ENCODE measurements at places on chromosomes 2 and 18.
A peak's percentile ranks its signal among the peaks of the same experiment; 100 is the strongest.

- DNase-seq: no peak
Measured at GRCh38 chr2:44168681-44169154, at the start of gene PPM1B. TSS of gene PPM1B (plus strand) at chr2:44168875. CDS start at chr2:44201200, 32,325 bp downstream.

DNA sequence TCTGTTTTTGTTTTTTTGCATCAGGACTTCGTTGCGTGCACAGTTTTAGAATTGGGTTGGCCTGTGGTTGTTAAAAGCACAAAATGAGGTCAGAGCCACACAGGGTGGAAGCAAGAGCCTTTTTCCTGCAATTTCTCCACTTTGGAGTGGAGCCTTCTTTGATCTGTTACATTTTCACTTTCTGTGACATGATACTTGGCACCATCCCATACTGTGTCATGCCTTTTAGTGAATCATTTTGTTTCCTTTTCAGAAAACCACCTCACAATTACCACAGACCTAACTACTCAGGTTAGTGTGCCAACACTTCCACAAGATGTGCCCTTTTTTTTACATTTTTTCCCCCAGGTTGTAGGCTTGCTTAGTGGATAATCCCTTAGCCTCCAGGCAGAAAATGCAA lies 32.5 kb downstream of the MERTK start:
- DNase-seq: peak; percentile 37

DNA sequence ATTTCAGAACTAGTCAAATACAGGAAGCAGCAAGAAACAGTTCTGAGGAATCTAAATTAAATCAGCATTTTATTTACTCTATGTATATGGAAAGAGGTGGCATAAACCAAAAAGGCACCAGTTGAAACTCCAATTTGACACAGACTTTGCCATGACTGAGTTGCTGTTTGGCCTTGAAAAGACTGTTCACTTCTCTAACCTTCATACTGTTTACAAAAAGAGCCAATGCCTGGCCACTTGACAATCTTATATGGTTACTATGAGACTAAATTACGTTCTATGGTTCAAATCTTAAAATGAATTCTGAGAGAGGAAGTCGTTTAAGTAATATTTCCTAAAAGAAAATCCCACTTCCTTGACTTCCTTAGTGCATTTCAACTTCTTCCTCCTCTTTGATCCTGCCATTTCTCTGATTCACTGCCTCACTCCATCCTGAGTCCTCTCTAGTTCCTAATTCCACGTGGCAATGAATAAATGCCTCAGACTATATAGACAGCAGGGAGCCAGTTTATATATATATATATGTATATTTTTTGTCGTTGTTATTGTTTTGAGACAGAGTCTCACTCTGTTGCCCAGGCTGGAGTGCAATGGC lies 13.2 kb downstream of the CEP76 start:
- DNase-seq: no peak

DNA sequence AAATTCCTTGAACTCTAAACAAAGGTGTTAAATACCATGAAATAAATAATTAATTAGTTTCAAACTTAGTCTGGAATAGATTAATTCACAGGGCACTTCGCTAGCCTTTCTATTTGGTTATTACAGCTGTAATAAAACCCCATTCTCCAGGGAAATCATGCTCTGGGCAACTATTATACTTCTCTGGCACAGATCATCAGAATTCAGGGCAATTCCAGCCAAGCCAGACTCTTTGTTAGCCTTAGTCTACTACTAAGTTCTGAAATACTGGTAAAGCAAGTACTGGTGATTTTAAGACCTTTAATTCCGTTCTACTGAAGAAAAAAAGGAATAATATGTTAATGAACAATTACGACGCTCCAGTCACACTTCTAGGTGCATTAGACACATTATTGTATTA lies 123.4 kb upstream of the PDE1A start:
- DNase-seq: no peak

DNA sequence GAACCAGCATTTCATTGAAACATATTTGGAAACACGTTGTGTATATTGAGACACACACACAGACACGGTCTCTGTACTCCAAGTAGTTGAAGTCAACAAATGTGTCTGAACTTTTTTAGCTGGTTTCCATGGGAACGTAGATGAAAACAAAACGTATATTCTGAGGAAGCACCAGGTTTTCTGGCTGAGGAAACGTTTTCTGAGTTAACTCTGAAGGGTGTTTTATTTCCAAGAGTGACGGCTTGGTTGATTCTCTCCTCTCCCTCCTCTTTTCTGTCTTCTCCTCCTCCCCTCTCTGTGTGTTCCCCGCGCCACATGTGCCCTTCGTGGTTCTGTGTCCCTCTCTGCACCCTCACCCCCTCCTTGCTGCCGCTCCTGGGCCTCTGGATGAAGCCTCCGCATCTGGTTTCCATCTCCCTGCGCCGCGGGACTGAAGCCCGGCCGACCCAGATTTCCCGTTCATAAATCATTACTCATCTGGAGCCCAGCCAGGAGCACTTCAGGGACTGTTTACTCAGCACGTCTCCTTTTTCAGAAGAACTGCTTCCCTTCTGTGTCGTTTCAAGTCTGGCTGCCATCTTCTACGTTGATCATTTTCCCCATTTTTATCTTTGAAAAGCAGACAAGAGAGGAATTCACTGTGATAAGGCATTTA lies 122.7 kb downstream of the COL6A3 start:
- peak; percentile 99 for DNase-seq

DNA sequence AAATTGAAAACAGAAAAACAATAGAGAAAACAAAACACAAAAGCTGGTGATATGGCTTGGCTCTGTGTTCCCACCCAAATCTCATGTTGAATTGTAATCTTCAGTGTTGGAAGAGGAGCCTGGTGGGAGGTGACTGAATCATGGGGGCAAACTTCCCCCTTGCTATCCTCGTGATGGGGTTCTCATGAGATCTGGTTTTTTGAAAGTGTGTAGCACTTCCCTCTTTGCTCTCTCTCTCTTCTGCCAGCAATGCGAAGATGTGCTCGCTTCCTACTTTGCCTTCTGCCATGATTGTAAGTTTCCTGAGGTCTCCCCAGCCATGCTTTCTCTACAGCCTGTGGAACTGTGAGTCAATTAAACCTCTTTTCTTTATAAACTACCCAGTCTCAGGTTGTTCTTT lies 112.3 kb upstream of the UXS1 start:
- DNase-seq: no peak

- DNase-seq: no peak
Measured at GRCh38 chr2:191927991-191928390, 81.1 kb upstream of the CAVIN2 start.

- no peak for DNase-seq
Measured at GRCh38 chr18:75351409-75351808, 76.1 kb downstream of the SMIM21 start.

DNA sequence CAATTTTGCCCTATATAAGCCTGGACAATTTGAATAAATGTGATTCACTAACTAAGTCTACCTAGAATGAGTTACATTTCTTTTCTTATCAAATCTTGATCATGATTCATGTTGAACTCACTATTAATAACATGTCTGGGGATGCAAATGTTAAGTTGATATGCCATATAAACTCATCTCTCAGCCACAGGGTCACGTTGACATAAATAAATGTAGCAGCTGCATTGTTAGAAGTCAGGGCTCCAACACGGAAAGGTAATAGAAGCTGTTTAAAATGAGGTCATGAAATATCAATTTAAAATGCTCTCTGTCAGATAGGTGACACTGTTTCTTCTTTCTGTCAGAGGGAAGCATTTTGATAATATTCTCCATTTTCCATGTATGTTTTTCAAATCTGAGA lies 521.9 kb downstream of the CCDC85A start:
- no peak for DNase-seq

- DNase-seq: no peak
Measured at GRCh38 chr18:78914249-78914935, 65.2 kb upstream of the SALL3 start.

- peak; percentile 59 for DNase-seq
Measured at GRCh38 chr2:235027558-235028214, 75.9 kb downstream of the SH3BP4 start.

DNA sequence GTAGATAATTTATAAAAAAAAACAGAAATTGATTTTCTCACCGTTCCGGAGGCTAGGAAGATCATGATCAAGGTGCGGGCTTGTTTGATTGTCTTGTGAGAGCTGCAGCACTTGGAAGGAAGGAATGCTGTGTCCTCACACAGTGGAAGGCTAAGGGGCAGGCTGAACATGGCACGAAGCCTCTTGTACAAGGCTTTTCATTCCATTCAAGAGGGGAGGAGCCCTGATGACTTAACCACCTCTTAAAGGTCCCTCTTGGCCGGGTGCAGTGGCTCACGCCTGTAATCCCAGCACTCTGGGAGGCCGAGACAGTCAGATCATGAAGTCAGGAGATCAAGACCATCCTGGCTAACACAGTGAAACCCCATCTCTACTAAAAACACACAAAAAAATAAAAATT lies 39.2 kb downstream of the PID1 start:
- DNase-seq: no peak

GRCh38 chr2:21431078-21431477 lies 307.3 kb downstream of the TDRD15 start:
- no peak for DNase-seq

GRCh38 chr2:32008805-32009515 lies 1.8 kb downstream of the MEMO1 start:
- peak; percentile 33 for DNase-seq

GRCh38 chr2:173037245-173038120 lies 38.2 kb upstream of the MAP3K20 start:
- DNase-seq: peak; percentile 84

DNA sequence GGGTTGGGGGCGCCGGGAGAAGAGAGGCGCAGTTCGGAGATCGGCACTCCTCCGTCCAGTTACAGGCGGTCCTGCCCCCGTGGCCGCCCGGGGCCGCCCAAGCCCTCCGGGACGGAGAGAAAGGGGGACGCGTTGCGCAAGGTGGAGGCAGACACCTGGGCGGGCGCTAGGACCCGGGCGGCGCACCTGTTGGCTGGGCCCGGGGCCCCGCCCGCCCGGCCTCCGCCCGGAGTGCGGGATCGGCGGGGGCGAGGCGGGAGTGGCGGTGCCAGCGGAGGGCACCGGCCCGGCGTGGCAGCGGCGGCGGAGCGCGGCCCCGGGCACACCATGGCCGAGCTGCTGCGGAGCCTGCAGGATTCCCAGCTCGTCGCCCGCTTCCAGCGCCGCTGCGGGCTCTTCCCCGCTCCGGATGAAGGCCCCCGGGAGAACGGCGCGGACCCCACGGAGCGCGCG lies at the start of gene SGPP2:
Gene SGPP2 (plus strand): TSS at position 268 of the 453 bp plus-strand sequence. CDS start 60 bp downstream, at position 328.
- no peak for DNase-seq

- DNase-seq: no peak
Measured at GRCh38 chr2:104857262-104858005, 3.5 kb downstream of the POU3F3 start.

DNA sequence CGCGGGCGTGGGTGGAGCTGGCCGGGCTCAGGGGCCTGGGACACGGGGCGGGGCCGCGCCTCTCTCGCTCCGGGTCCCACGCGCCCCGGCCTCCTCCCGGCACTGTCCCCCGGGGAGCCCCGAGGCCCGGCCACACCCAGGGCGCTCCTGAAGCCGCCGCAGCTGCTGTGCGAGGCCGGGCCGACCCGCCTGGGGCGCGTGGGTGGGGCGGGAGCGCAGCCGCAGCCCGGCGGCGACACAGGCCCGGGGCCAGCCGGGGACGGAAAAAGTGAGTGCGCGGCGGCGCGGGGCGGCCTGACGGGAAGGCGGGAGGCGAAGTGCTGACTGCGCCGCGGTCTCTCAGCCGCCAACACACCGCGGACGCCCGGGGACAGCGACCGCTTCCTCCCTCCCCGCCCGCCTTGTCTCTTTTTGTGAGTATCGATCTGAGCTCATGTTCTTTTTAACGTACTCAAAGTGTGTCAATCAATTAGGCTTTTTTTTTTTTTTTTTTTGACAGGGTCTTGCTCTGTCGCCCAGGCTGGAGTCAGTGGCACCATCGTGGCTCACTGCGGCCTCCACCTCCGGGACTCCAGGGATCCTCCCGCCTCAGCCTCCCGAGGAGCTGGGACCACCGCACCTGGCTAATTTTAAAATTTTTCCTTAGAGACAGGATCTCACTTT lies 14.5 kb downstream of the PDCD1 start:
- peak; percentile 73 for DNase-seq

DNA sequence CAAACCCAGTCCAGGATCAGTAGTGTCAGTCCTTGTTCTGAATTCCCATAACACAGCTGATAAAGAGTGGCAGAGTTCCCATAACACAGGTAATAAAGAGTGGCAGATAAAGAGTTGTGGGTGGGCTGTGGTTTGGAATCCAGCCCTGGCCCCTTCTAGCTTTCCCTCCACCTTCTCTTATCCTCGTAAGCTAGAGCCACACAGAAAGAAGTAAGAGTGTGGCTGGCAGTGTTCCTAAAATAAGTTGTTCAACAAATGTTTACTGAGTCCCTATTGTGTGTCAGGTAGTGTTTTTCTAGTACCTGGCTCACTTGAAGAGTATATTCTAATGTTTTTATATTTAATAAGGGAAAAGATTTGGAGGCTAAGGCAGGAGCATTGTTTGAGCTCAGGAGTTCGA lies 65.0 kb upstream of the BCL2L11 start:
- DNase-seq: no peak

DNA sequence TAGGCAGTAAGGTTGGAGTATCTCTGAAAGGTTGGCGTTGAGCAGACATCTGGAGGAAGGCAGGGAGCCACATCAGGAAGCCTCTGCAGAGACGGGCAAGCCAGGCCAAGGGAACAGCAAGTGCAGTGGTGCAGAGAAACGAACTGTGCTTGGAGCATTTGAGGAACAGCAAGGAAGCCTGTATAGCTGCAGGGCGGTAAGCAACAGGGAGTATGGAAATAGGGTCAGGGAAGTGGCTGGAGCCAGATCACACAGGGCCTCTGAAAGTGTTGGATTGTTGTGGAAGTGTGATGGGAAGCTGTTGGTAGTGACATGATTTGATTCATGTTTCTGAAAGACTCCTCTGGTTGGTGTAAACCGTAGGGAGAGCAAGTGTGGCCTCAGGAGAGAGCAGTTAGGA lies 13.4 kb upstream of the TMEM237 start:
- no peak for DNase-seq

GRCh38 chr2:7508296-7508943 lies 591.2 kb downstream of the RNF144A start:
- no peak for DNase-seq

- peak; percentile 4 for DNase-seq
Measured at GRCh38 chr2:65834771-65835475, 402.5 kb upstream of the SPRED2 start.

DNA sequence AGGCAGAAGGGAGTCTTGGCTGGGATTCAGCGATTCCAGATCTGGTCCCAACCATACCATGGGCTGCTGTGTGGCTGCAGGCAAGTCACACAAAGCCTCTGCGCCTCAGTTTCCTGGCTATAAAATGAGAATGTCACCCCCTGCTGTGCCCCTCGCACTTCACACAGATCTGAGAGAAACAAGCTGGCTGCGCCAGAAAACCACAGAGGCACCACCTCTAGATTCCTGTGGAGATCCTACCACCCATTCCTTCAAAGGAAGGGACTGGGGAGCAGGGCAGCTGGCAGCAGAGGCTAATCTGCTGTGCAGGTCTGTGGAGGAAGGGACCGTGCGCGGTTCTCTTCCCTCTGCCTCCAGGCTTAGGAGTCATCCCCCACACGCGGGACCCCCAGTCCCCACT lies 19.8 kb downstream of the NEURL3 start:
- DNase-seq: no peak

DNA sequence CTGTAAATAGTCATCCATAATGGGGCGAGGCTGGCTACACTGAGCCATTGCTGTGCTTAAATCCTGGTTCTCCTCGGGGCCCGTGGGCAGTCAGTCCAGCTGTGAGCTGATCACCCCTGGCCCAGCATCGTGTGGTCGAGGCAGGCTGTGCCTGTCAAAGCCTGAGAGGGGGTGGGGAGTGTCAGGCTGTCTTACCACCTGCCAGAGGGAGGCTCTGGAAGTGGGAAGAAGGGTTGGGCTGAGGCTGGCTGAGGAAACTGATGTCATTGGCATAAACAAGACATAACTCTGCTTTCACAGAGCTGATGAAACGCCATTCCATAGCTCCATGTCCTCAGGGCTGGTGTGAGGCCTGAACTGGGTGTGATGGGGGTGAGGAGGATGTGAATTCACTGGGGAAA lies 49.7 kb downstream of the KLHL29 start:
- no peak for DNase-seq

All from umbilical cord (tissue), 2 donors.